ENCODE measurements at places on chromosomes 16 and 17. TPM values are rescaled to one million over a fixed set of nuclear protein-coding genes. Genes with fewer than 3 reads are reported as not detected.
A peak's percentile ranks its signal among the peaks of the same experiment; 100 is the strongest.

Gene CCR7
- not detected for total RNA-seq

Gene SCRN2
- 37.0 TPM for total RNA-seq

Gene PABPN1L
- not detected for total RNA-seq

Gene TBC1D26
- not detected for total RNA-seq

Gene CDT1
- total RNA-seq: 82.5 TPM

DNA sequence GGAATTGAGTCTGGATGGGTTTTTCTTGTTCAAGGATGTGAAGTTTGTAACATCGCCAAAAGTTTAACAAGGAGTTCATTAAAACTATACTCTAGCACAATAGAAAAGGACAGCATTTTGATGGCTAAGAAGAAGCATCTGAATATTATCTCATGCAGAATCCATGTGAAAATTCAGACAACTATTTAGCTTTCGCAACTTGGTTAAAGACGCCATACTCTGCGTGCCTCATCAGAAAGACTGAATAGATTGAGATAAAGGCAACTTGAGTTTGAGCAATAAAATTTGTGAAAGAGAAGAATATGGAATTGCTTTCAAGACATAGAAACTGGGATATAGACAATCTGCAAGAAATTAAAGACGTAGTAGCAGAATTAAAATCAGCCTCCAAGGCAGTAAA, 151.1 kb upstream of the MYOCD start:
- DNase-seq: no peak

DNA sequence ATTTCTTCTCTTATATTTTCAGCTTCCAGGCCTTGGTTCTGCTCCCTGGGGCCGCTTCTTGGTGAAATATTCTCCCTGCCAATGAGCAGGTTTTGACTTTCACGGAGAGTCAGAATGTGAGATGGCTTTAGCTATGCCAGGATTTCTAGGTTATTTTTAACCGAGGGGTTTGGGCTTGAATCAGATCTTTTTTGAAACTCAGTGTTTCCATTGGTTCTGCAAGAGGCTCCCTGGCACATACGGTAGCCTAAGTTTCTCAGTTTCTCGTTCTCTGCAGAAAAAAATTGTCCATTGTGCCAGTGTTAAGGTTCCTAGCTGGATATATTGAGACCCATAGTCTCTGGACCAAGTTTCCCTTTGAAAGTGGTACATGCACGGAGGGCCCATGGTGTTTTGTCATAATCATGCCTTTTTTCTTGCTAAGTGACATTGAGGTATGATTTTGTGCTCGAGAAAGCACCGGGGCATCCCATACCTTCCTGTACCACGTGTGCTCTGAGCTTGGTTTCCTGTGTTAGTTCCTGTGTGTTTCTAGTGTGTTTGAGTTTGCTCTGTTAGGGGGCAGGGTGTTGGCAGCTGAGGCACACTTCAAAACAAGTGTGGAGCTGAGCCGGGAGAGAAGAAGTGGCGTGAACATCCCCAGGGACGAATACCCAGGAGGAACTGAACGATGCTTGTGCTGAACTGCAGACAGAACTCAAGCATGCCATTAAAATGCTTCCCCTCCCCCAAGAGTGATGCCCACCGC, 127.2 kb downstream of the HS3ST3B1 start:
- no peak for DNase-seq

DNA sequence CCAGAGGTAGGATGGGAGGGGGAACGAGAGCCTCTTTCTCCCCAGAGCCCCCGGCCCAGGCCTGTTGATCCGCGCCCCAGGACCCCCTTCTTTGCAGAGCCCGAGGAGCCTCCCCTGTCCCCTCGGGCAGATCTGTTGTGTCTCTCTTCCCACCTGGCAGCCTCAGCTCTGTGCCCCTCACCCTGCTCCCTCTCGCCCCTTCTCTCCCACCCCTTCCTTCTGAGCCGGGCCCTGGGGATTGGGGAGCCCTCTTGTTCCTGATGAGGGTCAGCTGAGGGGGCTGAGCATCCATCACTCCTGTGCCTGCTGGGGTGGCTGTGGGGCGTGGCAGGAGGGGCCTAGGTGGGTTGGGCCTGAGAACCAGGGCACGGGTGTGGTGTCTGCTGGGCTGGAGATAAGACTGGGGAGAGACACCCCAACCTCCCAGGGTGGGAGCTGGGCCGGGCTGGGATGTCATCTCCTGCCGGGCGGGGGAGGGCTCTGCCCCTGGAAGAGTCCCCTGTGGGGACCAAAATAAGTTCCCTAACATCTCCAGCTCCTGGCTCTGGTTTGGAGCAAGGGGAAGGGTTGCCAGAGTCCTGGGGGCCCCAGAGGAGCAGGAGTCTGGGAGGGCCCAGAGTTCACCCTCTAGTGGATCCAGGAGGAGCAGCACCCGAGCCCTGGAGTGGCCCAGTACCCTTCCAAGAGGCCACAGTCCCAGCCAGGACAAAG, 65.4 kb downstream of the MRC2 start:
- peak; percentile 26 for DNase-seq

GRCh38 chr16:70758786-70759185, 42.2 kb downstream of the VAC14 start:
- DNase-seq: no peak

GRCh38 chr17:4969047-4969550, 1.5 kb upstream of the SPAG7 start:
- DNase-seq: no peak

DNA sequence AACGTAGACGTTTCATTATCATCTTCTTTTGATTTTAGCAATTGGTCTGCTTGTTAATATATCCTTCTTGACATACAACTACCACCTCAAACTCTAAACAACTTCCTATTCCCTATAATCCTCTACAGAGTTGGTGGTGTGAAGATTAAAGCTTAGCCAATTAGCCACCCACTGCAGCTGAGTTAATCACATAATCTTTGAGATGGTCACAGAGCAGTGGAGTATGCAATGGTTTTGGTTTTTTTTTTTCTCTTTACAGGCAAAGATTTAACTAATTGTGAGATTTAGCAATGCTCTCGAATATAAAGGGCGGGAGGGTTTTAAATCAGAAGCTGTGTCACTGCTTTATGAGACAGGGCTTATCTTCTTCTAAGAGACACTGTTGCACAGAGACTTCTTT, 37.0 kb downstream of the STX8 start:
- no peak for DNase-seq

DNA sequence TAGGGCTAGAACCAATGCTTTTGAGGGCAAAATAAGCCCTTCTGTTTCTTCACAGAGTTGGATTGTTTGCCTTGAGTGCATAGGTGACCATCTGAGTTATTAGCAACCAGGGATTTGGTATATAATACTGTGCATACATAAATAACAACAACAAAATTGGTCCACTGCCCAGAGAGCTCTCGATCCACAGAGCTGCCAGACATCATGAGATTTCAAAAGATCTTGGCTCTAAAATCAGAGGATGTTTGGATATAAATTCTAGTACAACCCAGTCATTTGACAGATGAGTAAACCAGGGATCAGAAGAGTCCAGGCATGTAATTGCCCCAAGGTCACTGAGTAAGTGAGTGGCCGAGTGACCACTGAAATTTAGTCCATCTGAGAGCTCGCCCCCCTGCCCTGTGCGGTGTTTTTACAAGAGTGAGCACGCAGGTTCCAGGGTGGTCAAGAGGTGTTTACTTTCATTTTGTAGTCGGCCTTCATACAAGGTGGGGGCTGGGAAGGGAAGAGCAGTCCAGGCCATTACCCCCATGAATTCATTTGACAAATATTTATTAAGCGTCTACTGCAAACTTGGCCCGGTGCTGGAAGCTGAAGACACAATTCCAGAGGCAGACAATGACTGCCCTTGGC, 1.8 kb upstream of the MT2A start:
- no peak for DNase-seq

DNA sequence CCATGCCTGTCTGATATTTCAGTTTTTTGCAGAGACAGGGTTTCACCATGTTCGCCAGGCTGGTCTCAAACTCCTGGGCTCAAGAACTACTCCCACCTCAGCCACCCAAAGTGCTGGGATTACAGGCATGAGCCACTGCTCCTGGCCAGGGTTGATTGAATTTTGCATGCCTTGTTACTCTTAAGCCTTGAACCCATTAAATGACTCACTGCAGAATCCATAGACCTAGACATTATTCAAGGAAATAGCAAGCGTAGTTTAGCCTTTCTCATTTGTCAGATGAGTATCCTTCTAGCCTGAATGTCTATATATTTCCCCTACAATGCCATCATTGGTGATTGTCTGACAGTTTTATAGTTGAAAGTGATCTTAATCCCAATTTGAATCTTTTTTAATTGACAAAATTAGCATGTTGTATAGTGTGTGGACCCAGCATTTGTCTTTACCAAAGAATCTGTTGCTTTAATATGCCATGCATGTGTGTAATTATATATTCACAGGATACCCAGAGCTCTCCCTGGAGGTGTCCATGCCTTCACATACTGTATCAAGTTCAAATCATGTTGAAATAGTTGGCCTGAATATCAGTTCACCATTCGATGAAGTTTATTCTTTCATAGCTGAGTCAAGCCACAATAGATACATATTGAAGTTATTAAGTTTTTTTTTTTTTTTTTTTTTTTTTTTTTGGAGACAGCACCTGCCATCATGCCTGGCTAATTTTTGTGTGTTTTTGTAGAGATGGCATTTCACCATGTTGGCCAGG, 321.0 kb downstream of the CPPED1 start:
- no peak for DNase-seq

GRCh38 chr17:72021417-72022041, 99.3 kb upstream of the SOX9 start:
- DNase-seq: no peak

- DNase-seq: no peak
Observed at GRCh38 chr17:8794636-8795035, 4.5 kb downstream of the MFSD6L start.

- DNase-seq: no peak
Observed at GRCh38 chr17:43372273-43372911, 26.4 kb upstream of the ARL4D start.

DNA sequence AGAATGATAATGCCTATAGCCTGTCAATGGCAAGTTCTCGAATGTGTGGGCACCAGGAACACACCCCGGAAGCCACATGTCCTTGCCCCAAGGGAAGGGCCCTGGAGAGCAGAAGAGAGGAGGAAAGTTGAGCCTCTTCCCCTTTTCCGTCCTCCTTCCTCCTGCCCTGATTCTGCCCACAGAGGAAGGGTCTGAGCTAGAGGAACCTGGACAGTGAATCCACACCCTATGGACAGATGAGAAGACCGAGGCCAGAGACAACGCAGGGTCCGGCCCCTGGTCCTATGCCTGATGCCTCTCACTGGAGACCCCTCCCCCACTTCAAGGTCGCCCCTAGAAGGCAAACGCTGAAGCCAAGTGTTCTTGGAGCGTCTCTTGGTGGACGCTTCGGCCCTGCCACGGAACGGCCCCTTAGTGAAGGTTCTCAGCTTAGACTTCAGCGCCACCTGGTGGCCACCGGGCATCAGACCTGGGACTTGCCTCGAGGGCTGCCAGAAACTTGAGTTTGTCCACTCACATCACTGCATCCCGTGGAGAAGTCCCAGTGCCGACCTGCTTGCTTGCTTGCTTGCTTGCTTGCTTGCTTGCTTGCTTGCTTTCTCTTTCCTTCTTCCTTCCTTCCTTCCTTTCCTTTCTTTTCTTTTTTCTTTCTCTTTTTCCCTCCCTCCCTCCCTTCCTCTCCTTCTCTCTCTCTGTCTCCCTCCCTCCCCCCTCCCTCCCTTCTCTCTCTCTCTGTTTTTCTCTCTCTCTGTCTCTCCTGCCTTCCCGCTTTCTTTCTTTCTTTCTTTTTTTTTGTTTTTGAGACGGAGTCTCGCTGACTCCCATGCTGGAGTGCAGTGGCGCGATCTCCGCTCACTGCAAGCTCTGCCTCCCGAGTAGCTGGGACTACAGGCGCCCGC, 20.6 kb upstream of the SPNS3 start:
- DNase-seq: peak; percentile 89

GRCh38 chr17:39486242-39486641, 25.0 kb downstream of the CDK12 start:
- DNase-seq: no peak

- no peak for DNase-seq
Observed at GRCh38 chr16:4548124-4548523, 8.0 kb upstream of the C16orf96 start.

- DNase-seq: peak; percentile 81
Observed at GRCh38 chr17:80260069-80260535, 550 bp upstream of the RNF213 start.

GRCh38 chr16:11072420-11073153, 128.2 kb downstream of the CLEC16A start:
- DNase-seq: no peak

DNA sequence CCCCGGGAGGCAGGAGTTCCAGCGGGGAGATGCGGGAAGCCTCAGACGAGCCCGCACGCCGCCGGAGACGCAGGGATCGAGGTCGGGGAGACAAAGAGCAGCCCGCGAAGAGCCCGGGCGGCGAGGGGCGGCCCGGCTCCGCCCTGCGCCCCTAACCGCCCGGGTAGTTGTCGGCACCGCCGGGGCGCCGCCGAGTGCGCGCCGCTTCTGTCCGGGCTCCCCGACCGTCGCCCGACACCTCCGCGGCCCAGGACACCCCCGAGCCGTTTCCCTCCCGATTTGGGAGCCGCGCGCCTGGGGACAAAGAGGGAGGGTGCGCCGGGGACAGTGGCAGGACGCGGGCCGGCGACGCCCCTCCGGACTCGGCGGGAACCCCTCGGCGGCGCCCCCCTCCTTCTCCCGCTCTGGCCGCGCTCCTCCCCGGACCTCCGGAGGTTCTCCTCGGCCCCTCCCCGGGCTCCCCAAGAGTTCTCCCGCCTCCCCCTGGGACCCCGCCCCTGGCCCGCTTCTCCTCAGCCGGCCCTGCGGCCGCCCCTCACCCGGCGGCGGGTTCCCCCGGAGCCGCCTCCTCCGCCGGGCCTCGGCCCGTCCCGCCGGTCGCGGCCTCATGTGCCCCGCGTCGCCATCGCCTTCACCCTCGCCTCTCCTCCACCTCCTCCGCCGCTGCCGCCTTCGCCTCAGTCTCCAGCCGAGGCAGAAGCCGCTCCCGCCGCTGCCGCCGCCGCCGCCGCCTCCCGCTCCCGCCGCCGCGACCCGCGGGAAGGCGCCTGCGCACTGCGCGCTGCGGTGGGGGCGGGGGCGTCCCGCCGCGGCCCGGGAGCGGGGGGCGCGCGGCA, at the start of gene GJC1:
TSS of gene GJC1 (minus strand) at position 765 of the 836 bp plus-strand sequence. CDS start 24,470 bp downstream, outside the sequence.
- peak; percentile 74 for DNase-seq

DNA sequence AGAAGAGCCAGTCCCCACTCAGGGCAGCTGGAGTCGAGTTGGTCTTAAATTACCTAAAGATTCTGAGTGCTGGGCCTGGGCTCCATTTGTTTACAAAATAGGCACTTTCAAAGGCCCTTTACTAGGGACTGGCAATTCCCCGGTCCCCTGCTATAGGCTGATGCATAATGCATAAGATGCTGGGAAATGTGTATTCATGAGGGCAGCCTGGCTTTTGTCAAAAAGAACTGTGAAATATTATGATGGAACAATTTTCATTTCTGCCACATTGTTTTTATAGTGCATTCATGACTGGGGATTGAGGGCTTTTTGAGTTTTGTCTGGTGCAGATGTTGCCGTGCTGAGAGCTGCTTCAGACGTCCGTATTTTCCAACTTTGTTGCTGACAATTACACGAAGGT, 617.0 kb upstream of the CDH5 start:
- DNase-seq: no peak

DNA sequence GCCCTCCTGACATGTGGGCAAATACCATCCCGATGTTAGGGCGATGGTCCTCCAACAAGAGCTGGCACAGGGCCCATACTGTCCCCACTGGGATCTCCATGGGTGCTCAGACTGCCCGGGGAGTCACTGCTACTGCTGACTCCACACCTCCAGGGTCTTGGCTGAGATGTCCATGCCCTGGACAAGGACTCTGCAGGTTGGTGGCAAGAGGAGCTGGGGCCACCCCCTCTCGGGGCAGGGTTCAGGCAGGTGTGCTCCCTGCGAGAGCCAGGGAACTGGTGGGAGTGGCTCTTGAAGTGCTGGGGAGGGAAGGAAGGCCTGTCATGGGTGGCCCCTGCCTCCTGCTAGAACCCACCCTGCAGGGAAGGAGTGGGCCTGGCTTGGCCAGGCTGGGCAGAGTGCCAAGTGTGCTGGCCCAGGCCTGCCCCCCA, 6.4 kb downstream of the CASKIN2 start:
- DNase-seq: no peak

Measured in Calu3 (cell line).